Lung (tissue), 17 donors: ENCODE measurements at places on chromosomes 13 and 19. TPM values are rescaled to one million over a fixed set of nuclear protein-coding genes. Genes with fewer than 3 reads are reported as not detected.

Gene SWSAP1
- 4.0 TPM for polyA plus RNA-seq

Gene KIR3DL2
- polyA plus RNA-seq = 0.24 TPM

Gene TYROBP
- 1,276 TPM for polyA plus RNA-seq

Gene ZNF296
- polyA plus RNA-seq = 1.9 TPM

Gene RYR1
- polyA plus RNA-seq = 7.6 TPM

Gene TINCR
- 2.0 TPM for polyA plus RNA-seq

Gene PDE4A
- polyA plus RNA-seq = 10.3 TPM

Gene PABPC3
- 0.10 TPM for polyA plus RNA-seq

Gene MISP
- polyA plus RNA-seq = 20.5 TPM

Gene SERPINE3
- not detected for polyA plus RNA-seq

Gene WBP4
- polyA plus RNA-seq = 7.9 TPM

Gene GIPC3
- polyA plus RNA-seq = 1.6 TPM

Gene LTBP4
- polyA plus RNA-seq = 99.4 TPM

Gene NOTCH3
- polyA plus RNA-seq = 22.1 TPM

Gene ZNF835
- 0.49 TPM for polyA plus RNA-seq

Gene TMEM238
- 0.89 TPM for polyA plus RNA-seq

Gene INAFM1
- 12.0 TPM for polyA plus RNA-seq

Gene KCNK6
- polyA plus RNA-seq = 7.6 TPM

Gene PSG3
- not detected for polyA plus RNA-seq

Gene GIPR
- 6.4 TPM for polyA plus RNA-seq

Gene ZNF568
- polyA plus RNA-seq = 3.2 TPM

Gene AMH
- 0.73 TPM for polyA plus RNA-seq

Gene LENG9
- polyA plus RNA-seq = 4.6 TPM

Gene AP1M1
- 31.2 TPM for polyA plus RNA-seq

Gene ZNF93
- 1.6 TPM for polyA plus RNA-seq

Gene ZNF418
- polyA plus RNA-seq = 2.5 TPM

Gene LINGO3
- polyA plus RNA-seq = 1.0 TPM

Gene CGB1
- not detected for polyA plus RNA-seq

Gene SIAH3
- polyA plus RNA-seq = 0.05 TPM

Gene SIGLEC12
- polyA plus RNA-seq = 5.1 TPM

Gene PSG11
- not detected for polyA plus RNA-seq

Gene PTH2
- polyA plus RNA-seq = not detected

Gene CNN2
- polyA plus RNA-seq = 198 TPM

Gene NLRP5
- polyA plus RNA-seq = not detected

Gene CRB3
- polyA plus RNA-seq = 81.8 TPM

Gene ZNF829
- 0.81 TPM for polyA plus RNA-seq

Gene GPR12
- polyA plus RNA-seq = not detected

Gene ADPRHL1
- polyA plus RNA-seq = 0.83 TPM

Gene ACP7
- 0.03 TPM for polyA plus RNA-seq

Gene BRME1
- polyA plus RNA-seq = 3.2 TPM

Gene RDH8
- polyA plus RNA-seq = not detected

Gene OR2Z1
- not detected for polyA plus RNA-seq

Gene ZNF491
- polyA plus RNA-seq = 0.54 TPM

Gene CD79A
- polyA plus RNA-seq = 1.4 TPM

Gene DHPS
- polyA plus RNA-seq = 80.8 TPM

Gene IL27RA
- 22.7 TPM for polyA plus RNA-seq

Gene ZNF850
- 0.38 TPM for polyA plus RNA-seq

Gene RNF17
- 0.07 TPM for polyA plus RNA-seq

Gene SH2D3A
- 21.2 TPM for polyA plus RNA-seq

Gene ZSCAN22
- 1.1 TPM for polyA plus RNA-seq

Gene KASH5
- 1.5 TPM for polyA plus RNA-seq

Gene PSPN
- polyA plus RNA-seq = 0.50 TPM

Gene SIGLEC8
- polyA plus RNA-seq = 0.22 TPM

Gene LGALS4
- 0.39 TPM for polyA plus RNA-seq

Gene COL4A2
- polyA plus RNA-seq = 169 TPM

Gene FFAR1
- 1.1 TPM for polyA plus RNA-seq

Gene CD320
- 55.6 TPM for polyA plus RNA-seq

Gene ZNF254
- polyA plus RNA-seq = 6.1 TPM
